Sigmoid colon (tissue), 7 donors: ENCODE measurements at places on chromosomes 11 and 22. TPM values are rescaled to one million over a fixed set of nuclear protein-coding genes. Genes with fewer than 3 reads are reported as not detected.

DNA sequence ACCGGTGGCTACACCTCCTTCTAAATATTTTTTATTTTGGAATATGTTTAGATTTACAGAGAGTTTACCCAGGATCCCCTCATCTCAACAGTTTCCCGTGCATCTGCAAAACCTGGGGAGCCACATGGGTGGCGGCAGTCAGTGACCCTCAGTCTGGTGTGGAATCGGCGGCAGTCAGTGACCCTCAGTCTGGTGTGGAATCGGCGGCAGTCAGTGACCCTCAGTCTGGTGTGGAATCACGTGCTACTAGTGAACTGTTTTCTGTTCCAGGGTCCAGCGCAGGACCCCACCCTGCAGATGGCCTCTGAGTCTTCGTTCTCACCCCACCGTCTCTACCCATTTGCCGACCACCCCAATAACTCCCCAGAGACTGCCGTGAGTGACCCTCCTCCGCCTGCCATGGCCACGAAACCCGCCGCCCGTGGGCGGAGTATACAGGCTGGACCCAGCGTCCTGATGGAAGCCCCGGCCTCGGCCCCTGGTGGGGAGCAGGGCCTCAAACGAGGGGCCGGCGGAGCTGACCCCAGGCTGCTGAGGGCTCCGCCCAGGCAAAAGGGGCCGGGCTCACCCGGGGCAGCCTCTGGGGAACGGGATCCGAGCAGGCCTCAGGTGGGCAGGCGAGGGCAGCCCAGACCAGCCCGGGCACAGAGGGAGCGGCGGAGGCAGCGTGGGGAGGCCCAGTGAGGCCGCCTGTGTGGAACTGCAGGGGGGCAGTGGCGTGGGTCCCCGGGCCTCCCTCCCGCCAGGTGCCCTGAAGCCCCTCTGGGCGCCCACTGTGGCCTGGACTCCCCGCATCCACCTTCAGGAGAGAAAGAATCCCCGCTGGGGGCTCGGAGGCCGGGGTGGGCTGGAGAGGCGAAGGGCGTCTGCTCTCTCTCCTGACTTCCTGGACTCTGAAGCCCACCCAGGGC, 2.5 kb downstream of the IL17REL start:
- no peak overlapping the region for H3K27ac ChIP-seq
- H3K4me3 ChIP-seq: no peak overlapping the region
- peaks cover 54% of the 10 kb centered on the region for H3K27me3 ChIP-seq
- peak; percentile 61 for DNase-seq

- peak; percentile 100 for DNase-seq
- H3K27me3 ChIP-seq: no peaks in the 10 kb centered on the region
- H3K36me3 ChIP-seq: no peaks in the 10 kb centered on the region
- H3K27ac ChIP-seq: peak overlapping the region; percentile 92
- H3K4me1 ChIP-seq: peaks cover 90% of the 10 kb centered on the region
- peak overlapping the region; percentile 32 for H3K4me3 ChIP-seq
Measured at GRCh38 chr11:65487467-65488272, 11.2 kb upstream of the MALAT1 start.

DNA sequence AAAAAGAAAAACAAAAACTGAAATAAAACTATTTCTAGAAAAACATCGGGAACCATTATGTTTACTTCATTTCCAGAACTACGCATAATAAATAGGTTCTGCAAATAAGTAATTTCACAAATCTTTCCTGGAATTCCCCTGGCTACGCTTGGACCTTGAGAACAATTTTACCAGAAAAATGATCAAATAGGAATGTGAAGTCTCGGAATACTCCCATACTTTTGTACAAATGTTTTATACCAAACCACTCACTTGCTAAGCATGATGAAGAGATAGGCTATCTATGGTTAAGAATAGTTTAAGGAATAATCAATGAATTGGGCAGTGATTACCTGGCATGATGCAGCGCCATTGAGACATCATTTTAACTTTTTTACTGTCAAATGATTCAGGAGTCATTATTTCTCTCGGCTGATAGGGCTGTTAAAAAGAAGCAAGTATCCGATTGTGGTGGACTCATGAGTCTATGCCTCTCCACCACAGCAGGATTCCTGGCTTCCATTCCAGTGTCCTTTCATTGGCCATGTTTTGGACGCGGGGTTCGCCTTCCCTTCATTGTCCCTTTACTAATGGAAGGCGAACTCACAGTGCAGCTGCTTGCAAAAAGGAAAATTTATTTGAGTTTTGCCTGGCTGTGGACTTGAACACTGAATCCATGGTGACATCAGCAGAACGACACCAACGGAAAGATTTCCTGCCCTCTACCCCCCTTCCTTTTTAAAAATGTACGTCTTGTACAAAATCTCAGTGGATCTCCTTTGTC, 39.9 kb upstream of the BLID start:
- no peaks in the 10 kb centered on the region for H3K27me3 ChIP-seq
- H3K27ac ChIP-seq: peak overlapping the region; percentile 77
- no peak for DNase-seq
- no peaks in the 10 kb centered on the region for H3K36me3 ChIP-seq
- H3K4me1 ChIP-seq: peaks cover 46% of the 10 kb centered on the region

DNA sequence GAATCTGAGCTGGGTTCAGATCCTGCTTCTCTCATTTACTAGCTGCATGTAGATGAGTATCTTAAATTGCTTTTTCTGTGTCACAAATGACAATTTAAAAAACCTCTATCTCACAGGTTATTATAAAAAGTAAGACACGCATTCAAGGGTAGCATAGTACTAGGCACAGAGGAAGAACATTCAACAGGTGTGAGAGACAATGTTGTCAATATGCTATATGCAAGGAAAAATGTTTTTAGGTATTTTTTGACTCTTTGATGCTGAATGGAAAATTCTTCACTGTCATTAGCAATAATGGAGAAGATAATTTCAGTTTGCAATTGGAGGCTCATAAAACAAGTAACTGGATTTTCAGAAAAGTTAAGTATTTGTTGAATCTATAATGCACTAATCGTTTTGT, 81.6 kb downstream of the PIWIL4 start:
- no peak overlapping the region for H3K27ac ChIP-seq
- H3K36me3 ChIP-seq: no peaks in the 10 kb centered on the region
- H3K4me1 ChIP-seq: no peaks in the 10 kb centered on the region
- no peaks in the 10 kb centered on the region for H3K27me3 ChIP-seq
- no peak for DNase-seq

DNA sequence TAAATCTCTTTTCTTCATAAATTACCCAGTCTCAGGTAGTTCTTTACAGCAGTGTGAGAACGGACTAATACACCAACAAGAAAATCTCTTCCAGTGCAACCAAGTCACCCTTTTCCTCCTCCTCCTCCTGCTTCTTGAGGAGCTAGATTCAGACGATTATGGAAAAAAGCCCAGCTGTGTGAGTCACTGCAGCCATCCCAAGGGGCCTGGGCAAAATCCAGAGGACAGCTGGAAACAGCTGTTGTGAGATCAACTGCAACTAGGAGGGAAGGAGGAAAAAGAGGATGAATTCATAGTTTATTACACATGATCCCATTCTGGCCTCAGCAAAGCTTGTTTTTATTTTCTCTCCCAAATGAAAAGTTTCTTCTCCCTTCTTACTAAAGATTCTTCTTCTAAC, 32.9 kb downstream of the RBFOX2 start:
- H3K4me1 ChIP-seq: peaks cover 61% of the 10 kb centered on the region
- H3K4me3 ChIP-seq: no peak overlapping the region
- no peaks in the 10 kb centered on the region for H3K27me3 ChIP-seq
- peak; percentile 95 for DNase-seq
- H3K27ac ChIP-seq: peak overlapping the region; percentile 76

- no peak for DNase-seq
- H3K36me3 ChIP-seq: no peaks in the 10 kb centered on the region
- H3K27ac ChIP-seq: no peak overlapping the region
- H3K27me3 ChIP-seq: no peaks in the 10 kb centered on the region
Measured at GRCh38 chr11:35316161-35316560, 103.2 kb downstream of the SLC1A2 start.

GRCh38 chr11:96136613-96137298, 206.2 kb downstream of the MAML2 start:
- H3K4me1 ChIP-seq: peaks cover 10% of the 10 kb centered on the region
- H3K27ac ChIP-seq: peak overlapping the region; percentile 14
- no peak overlapping the region for H3K4me3 ChIP-seq
- no peak for DNase-seq

DNA sequence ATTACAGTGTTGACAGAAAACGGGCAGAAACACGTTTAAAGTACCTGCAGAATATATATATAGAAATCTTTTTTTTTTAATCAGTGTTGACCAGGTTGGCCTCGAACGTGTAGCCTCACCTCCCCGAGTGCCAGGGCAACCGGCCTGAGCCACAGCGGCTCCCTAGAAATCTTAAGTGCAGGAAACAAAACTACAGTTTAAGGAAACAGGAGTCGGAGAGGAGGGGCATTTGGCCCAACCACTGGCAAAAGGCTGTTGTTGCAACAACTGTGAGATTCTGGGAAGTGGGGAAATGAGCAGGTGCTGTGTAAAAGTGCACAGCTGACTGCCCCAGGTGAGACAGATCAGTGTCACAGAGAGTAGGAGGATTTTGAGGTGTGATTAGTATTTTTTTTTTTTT, 3.7 kb downstream of the YWHAH start:
- no peaks in the 10 kb centered on the region for H3K36me3 ChIP-seq
- H3K27me3 ChIP-seq: no peaks in the 10 kb centered on the region
- peak overlapping the region; percentile 98 for H3K27ac ChIP-seq
- DNase-seq: no peak

GRCh38 chr11:1127664-1128162, 30.0 kb upstream of the MUC5AC start:
- no peak overlapping the region for H3K4me3 ChIP-seq
- DNase-seq: peak; percentile 54
- no peaks in the 10 kb centered on the region for H3K36me3 ChIP-seq
- no peak overlapping the region for H3K27ac ChIP-seq
- H3K4me1 ChIP-seq: no peaks in the 10 kb centered on the region

DNA sequence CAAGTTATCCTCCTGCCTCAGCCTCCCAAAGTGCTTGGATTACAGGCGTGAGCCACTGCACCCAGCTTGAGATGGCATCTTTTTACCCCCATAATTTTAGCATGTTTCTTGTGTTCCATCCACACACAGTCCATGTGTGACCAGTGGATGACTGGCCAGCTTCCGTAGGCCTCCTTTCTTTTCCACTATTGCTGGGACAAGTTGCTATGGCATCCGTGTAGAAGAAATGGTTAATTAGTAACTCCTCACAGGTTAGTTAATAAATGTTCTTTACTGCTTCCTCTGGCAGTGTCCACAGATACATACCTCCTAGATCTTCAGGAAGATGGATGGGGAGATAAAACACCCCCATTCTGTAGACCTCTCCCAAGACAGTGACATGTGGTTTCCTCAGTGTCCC, 154.3 kb upstream of the RASSF10 start:
- DNase-seq: no peak
- H3K36me3 ChIP-seq: no peaks in the 10 kb centered on the region
- no peaks in the 10 kb centered on the region for H3K27me3 ChIP-seq
- no peak overlapping the region for H3K4me3 ChIP-seq
- no peaks in the 10 kb centered on the region for H3K4me1 ChIP-seq

DNA sequence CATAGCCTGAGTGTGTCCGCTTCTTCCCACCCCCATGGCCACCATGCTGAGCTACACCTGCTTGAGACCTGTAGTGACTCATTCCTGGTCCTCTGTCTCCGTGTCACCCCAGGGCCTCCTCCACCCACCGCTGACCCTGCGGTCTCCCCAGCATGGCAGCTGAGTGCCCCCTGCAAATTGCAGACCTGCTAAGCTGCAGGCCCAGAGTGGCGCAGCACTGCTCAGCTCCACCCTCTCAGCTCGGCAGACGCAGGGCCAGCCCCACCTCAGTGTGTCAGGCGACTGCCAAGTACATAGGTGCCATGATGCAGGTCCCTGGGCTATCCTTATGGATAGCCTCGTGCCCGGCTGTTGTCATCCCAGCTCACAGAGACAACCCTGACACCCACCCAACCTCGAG, 13.1 kb downstream of the MS4A15 start:
- DNase-seq: no peak
- no peak overlapping the region for H3K27ac ChIP-seq
- no peaks in the 10 kb centered on the region for H3K27me3 ChIP-seq
- no peaks in the 10 kb centered on the region for H3K4me1 ChIP-seq

DNA sequence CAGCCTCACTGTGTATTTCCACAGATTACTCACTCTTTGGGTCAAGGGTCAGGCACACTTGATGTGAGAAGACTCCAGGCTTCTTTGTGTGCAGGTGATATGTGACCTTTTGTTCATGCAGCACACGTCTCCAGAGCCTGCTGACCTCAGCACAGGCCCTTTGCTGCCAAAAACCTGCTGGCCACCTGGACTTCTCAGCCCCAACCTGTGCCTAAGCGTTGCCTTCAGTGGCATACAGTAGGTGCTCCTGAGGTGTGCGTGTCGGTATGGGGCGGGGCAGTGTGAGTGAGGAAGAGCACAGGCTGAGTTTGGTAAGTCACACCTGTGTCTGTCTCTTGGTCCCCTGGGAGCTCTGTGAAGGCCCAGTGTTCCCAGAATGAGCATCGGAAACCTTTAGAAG, 58.1 kb downstream of the WNT11 start:
- DNase-seq: no peak
- H3K36me3 ChIP-seq: no peaks in the 10 kb centered on the region
- H3K27me3 ChIP-seq: no peaks in the 10 kb centered on the region
- H3K27ac ChIP-seq: no peak overlapping the region

- no peak overlapping the region for H3K4me3 ChIP-seq
- no peak for DNase-seq
- H3K27me3 ChIP-seq: no peaks in the 10 kb centered on the region
- H3K36me3 ChIP-seq: no peaks in the 10 kb centered on the region
Measured at GRCh38 chr11:19938169-19938856, 222.0 kb downstream of the DBX1 start.

DNA sequence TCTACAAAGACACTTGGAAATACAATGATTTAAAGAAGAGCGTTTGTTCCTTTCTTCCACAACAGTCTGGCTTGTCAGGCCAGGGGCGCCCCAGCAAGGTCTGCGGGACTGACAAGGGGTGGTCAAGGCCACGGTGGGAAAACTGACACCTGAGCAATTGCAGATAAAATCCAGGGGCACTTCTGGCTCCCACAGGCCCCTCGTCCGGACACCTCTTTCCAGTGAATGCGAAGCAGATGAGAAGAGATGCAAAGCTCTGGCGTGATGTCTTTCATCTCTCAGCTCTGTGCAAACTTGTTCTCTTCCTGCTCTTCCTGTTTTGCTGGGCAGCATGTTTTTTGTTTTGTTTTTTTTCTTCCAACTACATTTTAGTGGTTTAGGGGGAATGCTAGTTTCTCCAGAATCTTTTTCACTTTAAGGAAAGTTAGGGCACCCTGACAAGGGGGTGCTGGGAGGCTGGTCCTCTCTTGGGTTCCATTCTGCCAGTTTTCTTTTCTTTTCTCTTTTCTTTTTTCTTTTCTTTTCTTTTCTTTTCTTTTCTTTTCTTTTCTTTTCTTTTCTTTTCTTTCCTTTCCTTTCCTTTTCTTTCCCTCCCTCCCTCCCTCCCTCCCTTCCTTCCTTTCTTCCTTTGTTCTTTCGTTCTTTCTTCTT, 11.1 kb upstream of the CBX6 start:
- no peaks in the 10 kb centered on the region for H3K36me3 ChIP-seq
- H3K4me3 ChIP-seq: no peak overlapping the region
- no peaks in the 10 kb centered on the region for H3K27me3 ChIP-seq
- H3K27ac ChIP-seq: peak overlapping the region; percentile 89
- no peak for DNase-seq

VSIG2 gene
- 3.0 TPM for total RNA-seq

SYCE3 gene
- total RNA-seq: not detected

MRGPRX4 gene
- not detected for total RNA-seq

PRODH gene
- total RNA-seq: 3.6 TPM

ACER3 gene
- total RNA-seq: 11.4 TPM

DBX1 gene
- not detected for total RNA-seq

PHETA2 gene
- 18.0 TPM for total RNA-seq

OOSP3 gene
- not detected for total RNA-seq

STK33 gene
- total RNA-seq: 18.5 TPM

OR10A2 gene
- total RNA-seq: not detected

PANX3 gene
- not detected for total RNA-seq

ZNF215 gene
- 0.41 TPM for total RNA-seq
